ENCODE measurements at places on chromosomes 3 and 15.

GRCh38 chr3:194380326-194380725 is 10.8 kb upstream of the LRRC15 start:
- DNase-seq: no peak

DNA sequence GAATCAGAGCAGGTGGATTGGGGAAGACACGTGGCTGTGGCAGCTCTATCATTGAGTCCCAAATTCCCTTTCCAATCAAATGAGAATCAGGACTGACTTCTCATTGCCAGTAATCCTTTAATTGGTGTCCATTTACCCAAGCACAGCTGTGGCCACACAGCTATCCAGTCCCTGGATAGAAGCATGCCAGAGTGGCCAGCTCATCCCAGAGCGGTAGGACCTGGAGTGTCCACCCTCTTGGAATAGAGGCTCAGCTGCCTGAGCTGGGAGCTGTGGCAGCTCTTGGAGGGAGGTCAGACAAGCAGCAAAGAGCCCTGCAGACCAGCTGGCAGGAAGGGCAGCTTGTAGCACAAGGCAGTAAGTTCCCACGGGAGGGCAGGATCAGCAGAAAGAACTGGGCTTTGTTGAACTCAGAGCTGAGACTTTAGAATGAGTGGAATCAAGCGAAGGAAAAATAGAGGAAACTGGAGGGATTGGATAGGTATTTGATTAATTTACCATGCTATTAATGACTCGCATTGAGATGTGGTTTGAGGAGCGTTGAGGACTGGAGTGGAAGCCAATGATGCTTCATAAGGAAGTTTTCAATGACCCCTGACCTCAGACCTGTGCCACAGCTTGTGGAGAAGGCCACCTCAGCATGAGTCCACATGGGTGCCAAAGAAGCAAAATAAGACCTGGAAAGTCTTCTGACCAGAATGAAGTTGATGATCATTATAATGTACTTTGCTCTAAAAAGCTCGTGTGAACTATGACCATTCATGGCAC is 6.9 kb upstream of the ALPK3 start:
- DNase-seq: no peak

DNA sequence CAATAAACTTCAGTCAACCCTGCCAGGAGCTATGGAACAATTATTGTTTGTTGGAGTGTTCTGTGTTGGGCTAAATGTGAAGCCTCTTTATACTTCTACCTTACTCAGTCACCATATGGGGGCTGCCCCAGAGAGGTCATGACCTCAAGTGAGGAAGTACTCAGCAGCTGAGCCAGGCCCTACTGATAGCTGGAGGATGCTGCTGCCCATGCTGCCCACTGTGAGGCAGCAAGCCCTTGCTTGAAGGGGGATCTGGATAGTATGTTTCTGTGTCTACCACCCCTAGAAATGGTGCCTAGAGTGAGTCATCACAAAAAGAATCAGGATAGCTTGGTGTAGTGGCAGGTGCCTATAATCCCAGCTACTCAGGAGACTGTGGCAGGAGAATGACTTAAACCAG is 4.5 kb upstream of the RPL24 start:
- no peak for DNase-seq

GRCh38 chr15:93141371-93141794 is 52.4 kb upstream of the RGMA start:
- DNase-seq: no peak

- DNase-seq: no peak
These were observed 22.6 kb upstream of the IP6K2 start for GRCh38 chr3:48739617-48739954.

Data from NCI-H1092 treated with DMSO at 0.1 percent for 48 hours (cell line).